ENCODE measurements at places on chromosomes 5 and 9.

DNA sequence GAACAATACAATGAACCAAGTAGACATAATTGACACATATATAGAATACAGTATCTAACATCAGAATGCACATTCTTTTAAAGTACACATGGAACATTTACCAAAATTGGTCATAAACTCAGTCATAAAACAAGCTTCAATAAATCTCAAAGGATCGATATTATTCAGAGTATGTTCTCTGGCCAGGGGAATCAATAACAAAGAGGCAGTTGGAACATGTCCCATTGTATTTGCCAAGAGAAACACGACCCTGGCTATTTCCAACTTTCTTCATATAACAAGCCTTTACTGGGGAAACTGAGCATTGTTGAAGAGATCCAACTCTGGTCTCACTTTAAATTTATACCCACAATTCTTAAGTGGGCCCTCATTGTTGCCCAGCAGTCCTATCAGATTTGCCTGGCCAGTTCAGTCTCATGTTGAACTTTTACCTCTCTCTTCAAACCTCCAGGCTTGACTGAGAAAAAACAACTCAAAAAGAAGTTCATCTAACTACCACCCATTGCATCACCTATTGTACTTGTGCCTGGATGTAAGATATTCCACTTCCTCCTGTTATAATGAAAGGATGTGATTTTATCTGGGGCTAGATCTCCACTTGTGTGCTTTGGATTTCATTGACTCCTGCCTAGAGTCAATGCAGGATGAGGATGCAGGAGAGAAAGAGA, 162.5 kb downstream of the HSPA4 start:
- no peak for DNase-seq

DNA sequence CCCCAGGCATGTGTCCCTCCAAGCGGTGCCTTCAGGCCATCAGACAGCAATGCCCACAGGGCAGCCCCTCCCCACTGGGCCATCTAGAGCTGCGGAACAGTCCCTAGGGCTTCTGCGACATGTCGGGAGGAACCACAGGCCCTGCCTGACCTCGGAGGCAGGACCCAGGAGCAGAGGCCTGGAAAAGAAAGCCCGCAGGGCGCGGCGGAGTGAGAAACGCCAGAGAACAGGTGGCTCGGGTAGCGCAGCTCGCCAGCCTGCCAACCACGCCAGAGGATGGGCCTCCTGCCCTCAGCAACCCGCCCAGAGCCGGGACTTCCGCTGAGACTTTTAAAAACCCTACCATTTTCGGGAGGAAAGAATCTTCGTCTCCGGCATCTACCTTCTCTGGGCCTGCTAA, 715 bp downstream of the LCN8 start:
- DNase-seq, result no peak

DNA sequence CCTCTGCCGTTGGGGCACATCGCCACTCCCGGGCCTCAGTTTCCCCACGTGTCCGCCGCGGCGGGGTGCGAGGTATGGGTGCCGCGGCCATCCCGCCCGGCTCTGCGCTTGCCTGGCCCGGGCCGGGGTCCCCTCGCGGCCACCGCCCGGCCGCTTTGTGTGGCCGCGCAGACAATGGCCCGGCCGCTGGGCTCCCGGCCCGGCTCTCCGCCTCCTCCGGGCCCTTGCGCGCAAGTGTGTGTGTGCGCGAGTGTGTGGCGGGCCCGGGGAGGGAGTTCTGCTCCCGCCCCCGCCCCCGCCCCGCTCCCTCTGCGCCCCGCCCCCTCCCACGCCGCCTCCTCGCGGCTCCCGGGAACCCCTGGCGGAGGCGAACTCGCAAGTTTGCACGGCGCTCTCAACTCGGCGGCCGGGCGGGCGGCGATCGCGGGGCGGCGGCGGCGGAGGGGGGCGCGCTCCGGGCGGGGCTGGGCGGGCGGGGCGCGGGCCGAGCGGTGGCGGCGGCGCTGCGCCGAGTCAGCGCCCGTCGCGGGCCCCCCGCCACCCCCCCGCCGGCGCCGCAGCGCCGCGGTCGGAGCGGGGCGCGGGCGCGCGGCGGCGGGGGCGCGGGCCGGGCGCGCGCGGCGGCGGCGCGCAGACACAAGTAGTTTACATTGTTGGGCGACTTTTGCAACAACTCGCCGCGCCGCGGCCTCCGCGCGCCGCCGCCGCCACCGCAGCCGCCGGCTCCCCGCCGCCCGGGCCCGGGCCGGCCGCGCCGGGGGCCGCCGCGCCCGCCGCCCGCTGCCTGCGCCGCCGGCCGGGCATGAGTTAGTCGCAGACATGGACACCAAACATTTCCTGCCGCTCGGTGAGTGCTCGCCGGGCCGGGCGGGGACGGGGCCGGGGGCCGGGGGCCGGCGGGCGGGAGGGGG, at the start of gene RXRA:
Gene RXRA, plus strand, starts transcription at position 643 of the 911 bp plus-strand sequence. Its CDS starts 177 bp downstream, at position 820.
- DNase-seq, result peak; percentile 89

DNA sequence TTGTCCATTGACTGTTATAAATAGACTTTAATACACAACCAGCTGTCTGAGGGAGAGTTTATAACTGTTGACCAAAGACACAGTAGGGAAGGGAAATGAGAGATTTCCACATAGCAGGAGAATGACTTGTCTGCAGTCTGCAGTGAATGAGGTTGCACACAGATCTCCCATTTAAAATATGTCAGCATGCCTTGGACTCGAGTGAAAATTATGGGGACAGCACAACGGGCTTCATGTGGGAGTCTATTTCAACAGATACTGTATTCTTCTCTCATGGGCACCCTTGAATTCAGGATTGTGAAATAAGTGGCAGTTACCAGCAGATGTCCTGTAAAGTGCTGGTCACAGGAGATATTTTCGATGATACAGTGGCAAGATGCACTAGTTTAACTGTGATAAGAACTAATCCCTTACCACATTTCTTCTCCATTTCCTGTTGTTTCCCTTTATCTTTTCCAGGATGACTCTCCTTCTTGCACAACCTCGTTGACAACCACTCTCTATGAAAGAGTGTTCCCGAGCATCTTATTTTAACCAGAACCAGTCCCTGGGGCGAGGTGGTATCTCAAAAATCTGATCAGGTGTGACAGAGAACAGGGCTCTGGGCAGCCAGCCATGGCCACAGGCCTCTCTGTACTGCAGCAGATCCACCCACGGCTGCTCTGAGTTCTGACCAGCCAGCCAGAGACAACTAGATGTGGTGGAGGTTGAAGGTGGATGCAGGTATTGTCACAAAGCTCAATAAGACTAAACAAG, 51.5 kb upstream of the MAP3K1 start:
- no peak for DNase-seq

DNA sequence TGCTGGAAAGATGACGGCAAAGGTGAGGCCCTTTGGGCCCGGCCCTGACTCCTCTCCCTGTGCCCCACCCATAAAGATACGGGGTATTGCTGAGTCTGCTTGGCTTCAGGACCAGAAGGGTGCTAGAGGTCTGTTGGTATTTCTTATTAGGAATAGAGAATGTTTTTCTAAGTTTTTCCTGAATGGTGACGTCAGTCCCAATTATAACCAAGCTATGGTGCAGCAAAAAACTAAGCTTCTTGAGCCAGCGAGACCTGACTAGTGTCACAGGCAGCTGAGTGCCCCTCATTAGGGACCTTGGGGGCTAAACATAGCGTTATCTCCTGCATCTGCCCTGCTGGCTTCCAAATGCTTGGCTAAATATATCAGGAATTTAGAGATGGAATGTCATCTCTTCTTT, 151.0 kb upstream of the TBC1D2 start:
- DNase-seq, result no peak

GRCh38 chr9:85225180-85225579, 516.6 kb downstream of the AGTPBP1 start:
- no peak for DNase-seq

- DNase-seq, result no peak
These were observed 360.6 kb upstream of the GRAMD2B start for GRCh38 chr5:126062398-126063221.

GRCh38 chr5:160435532-160435931, 13.9 kb downstream of the PTTG1 start:
- no peak for DNase-seq

DNA sequence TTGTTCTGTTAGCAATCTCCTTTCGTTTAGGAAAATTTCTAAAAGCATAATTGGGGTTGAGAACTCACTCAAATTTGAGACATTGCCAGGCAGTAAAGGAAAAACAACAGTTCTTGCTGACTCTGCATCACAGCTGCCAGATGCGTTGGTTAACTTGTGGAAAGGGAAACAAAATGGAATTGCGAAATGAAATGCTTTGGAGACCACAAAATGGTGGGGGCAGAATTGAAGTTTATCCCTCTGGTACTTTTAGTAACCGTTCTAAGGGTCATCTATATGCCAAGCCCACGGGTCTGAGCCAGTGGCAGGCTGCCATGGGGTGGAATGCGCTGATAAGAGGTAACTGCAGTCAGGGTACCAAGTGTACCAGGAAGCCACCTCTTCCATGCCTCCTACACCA, 28.6 kb upstream of the SELENOP start:
- peak; percentile 72 for DNase-seq

DNA sequence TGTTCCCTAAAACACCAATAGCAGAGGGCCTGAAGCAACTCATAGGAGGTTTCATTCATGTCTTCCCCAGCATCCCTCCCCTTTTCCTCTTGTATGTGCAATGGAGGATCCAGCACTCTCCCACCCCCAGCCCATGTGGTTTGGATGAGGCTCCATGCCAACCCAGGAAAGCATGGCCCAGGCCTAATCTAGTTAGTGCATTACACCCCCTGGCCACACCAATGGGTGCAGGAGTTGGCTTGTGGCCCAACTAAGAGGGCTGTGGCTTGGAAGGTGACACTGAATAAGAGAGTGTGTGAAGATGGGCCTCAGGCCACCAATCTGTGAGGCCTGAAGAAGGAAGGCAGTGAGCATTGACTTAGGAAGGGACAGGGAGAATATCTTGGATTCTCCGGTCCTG, 70.8 kb upstream of the SMIM23 start:
- DNase-seq, result no peak

DNA sequence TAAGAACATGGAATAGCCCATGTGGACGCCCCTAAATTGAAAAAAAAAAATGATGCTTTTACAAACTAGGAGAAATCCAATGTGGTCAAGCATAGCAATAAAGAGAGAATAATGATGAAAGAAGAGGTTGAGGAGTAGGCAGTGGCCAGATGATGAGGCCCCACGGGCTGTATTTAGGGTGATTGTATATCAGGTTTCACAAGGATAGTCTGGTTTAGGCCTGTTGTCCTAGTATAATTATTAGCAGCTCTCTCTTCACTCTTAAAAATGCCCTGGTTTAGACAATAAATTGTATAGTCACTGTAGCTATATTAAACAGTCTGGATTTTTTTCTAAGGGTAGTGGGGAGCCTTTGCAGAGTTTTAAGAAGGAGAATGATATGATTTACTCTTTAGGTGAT, 102.4 kb upstream of the PRRC1 start:
- no peak for DNase-seq

- DNase-seq, result no peak
These were observed 10.7 kb upstream of the OR5C1 start for GRCh38 chr9:122777935-122778627.

DNA sequence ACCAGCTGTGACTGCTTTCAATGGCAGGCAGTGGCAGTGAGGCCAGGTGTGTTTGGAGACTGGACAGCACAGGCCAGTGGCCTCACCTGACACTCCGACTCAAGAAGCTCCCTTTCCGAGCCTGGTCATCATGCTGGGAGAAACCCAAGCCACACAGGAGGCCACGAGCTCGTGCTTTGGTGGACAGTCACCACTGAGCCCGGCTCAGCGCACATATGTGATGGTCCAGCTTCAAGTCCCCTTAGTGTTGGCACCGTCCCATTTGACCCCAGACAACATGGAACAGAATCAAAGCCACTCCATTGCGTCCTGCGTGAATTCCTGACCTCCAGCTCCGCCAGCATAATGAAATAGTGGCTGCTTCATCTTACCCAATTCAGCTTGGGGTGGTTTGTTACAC, 64.0 kb upstream of the PPP1R26 start:
- no peak for DNase-seq

- no peak for DNase-seq
These were observed 2019.9 kb downstream of the MAT2B start for GRCh38 chr5:165525271-165525670.

Data from left ventricle myocardium inferior (tissue), 1 donor.